Stimulated activated CD4-positive, alpha-beta T cell treated with anti-CD3 and anti-CD28 coated beads, TNF-alpha, amount 100 ng/mL, for 4 hours (primary cell): ENCODE measurements at places on chromosomes 12 and 14.

DNA sequence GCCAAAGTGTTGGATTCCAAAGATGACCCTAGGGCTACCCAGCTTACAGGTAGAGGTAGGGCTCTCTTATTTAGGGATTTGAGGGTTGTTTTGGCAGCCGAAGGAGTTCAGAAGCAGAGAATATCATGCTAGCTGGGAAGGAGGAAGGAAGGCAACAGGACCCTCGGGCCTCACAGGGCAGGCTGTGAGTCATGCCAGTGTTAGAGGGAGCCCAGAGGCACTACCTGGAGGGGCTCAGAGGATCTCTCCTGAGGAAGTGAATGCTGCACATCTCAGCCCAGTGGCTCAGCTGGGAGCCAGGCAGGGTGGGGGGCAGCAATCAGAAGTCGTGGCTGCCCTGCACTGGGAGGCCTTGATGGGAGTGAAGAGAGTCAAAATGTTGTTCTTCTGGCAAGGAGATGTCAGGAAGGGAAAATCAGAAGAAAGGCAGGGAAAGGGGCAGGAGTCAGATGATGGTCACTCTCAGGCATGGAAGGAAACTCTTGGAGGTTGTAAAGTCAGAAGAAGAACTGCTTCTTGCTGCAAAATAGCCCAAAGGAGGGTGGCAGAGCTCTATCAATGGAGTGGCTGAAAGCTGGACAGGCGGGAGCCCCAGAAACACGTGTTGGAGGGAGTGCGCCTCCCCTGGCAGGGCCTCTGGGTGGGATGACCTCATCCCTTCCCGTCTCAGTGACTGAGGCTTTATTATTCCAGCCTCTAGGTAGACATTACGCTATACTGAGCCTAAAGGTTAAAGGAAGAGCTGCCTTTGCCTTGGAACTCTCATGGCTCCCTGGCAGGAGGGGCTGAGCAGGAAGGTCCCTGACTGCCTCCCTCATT is 141.3 kb downstream of the SMOC1 start:
- DNase-seq: no peak

- DNase-seq: no peak
These were observed 67.1 kb upstream of the VPS33A start for GRCh38 chr12:122333142-122334087.

DNA sequence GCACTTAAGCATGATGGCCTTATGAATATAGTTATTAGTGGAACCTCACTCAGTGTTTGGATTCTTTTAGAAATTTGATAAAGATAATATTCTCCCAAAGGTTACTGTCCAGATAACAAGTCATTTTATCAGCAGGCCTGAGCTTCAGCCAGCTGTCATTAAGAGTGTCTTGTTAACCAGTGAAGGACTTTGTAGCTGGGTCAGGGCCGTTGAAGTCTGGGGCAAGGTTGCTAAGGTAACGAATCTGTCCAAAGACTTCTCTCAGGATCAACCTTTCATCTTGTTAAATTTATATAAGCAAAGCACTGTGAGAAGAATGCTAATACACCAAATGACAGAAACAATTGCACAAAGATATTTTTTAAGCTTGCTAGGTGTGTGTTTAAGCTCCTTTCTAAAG is 271.3 kb upstream of the TMPO start:
- DNase-seq: no peak

DNA sequence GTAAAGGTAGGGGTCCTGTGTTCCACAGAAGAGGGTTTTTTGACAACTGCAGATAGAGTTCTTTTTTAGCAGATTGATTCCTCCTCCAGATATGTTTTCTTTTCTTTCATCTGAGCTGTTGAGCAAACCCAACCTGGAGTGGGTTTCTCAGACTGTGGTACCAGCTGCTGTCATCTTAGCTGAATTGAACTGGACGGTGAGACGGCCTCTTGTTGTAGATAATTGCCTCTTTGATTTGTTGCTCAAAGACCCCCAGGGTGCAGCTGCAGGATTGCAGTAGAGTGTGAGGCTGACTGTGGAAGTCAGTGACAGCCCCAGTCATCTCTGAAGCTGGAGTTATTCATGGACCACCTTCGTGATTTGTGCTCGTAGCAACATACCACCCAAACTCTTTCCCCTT is 317.7 kb downstream of the AACS start:
- no peak for DNase-seq

DNA sequence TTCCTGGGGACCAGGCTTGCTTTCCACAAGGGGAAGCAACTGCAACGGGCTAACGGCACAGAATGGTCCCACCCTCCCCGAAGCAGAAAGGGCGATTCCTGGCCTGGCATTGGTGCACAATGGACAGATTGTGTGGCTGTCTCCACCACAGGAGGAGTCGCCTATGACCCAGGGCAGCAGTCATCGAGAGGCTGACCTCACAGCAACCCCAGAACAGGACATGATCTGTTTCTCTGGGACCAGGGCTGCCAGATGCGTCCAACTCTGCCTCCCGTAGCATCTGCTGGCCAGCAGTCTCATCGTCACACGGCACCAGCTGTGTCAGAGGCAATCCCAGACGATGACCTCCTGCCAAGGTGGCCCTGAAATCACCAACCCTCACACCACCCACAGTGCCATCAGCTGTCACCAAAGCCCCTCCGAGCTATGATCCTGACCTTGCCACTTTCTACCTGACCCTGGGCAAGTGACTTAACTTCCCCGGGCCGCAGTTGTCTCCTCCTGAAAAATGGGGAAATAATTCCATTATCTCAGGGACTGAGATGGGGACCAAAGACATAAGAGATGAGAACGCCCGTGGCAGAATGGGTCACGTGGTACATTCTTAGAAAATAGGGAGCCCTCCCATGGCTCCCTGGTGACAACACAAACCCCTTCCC is 86.7 kb downstream of the CHGA start:
- DNase-seq: no peak

GRCh38 chr14:63852271-63852816 is 460 bp upstream of the SYNE2 start:
- DNase-seq: no peak

DNA sequence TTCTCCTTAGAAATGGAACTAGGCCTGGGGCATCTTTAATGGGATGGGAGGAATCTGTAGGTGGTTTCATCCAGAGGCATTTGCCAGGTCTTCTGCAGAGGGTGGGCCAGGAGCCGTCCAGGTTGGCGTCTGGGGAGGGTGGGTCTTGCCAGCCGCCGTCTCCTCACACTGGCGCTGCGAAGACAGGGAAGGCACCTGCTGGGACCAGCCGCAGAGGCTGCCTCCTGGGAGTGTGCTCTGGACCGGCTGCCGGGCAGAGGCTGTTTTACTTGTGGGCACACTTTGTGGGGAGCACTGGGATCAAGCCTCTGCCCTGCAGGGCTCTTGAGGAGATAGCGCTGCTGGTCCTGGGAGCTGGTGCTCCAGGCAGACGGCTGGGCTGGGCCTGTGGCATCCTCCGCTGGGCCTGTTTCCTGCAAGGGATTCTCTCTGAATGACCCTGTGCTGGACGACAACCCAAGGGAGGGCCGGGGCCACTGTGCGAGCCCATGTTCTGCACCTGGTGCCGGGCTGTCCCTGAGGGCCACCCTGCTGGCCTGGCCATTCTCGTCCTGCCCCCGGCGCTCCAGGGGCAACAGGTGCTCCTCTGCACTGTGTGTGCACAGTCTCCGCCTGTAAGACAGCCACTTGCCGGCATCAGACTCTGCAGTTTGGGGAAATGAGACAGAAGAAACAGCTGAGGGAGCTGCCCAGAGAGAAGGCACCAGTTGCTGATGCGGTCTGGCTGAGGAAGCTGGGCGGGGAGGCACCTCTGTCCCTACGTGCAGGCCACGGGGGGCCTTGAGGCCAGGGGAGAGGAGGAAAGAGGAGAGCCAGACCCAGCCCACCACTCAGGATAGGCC is 10.0 kb upstream of the TEX22 start:
- no peak for DNase-seq

DNA sequence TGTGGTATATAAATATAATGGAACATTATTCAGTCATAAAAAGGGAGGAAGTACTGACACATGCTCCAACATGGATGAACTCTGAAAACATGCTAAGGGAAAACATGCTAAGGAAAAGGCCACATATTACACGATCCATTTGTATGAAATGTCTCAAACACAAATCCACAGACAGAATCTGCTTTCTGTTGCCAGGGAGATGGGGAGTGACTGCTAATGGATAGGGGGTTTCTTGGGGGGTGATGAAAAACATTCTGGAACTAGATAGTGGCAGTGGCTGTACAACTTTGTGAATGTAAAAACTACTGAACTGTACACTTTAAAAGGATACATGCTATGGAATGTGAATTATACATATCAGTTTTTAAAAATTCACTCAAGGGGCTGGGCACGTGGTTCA is 6.6 kb downstream of the PPTC7 start:
- no peak for DNase-seq

DNA sequence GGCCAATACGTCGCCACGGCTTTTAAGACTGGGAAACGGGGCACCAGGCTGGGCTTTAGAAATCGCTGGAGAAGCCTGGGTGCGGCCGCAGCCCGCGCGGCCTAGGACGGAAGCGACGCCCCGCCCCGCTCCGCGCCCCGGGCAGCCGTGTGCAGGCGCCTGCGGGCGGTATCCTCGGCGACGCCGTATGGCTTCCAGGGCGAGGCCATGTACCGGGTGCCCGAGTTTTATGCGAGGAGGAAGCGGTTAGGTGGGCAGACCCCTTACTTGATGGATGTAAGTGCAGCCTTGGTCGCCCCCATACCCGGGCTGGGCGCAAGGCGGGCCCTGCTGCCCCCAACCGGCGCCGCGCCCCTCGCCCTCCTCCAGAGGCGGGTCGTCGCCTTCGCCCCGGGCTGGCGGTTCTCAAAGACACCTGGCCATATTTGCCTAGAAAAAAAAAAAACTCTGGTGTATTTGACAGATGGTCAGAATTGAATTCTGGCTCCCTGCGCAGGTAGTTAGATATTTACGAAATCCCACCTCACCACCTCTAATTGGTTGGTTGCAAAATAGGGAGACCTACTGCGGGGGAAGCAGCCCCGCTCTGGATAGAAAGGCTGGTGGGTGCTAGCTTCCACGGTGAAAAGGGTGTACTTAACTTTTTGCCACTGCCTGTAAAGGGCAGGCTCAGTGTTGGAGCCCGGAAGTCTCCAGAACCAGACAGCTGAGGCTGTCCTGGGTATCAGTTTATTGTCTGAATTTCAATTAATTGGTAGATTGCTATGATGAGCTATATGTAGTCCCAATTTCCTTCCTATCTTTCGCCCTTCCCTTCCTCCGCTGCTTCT is at the start of gene PPP1R36:
Gene PPP1R36, plus strand, starts transcription at position 171 of the 830 bp plus-strand sequence. Its CDS starts 37 bp downstream, at position 208.
- DNase-seq: peak; percentile 25

DNA sequence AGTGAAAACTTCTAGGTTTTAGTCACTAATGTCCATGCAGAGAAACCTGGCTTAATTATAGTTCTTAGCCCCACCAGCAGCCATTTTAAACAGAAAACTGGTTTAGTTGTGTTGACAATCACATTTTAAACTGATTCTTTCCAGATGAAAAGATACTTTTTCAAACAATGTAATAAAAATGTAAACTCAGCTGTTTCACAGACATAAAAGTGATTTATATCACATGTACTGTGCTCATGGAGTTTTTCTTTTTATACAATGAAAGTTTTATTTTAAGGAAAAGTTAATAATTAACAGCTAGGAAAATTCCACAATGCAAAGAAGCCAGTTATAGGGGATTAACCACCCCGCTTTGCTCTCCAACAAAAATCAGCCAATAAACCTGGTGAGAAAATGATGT is 129.7 kb downstream of the PAX9 start:
- DNase-seq: no peak

DNA sequence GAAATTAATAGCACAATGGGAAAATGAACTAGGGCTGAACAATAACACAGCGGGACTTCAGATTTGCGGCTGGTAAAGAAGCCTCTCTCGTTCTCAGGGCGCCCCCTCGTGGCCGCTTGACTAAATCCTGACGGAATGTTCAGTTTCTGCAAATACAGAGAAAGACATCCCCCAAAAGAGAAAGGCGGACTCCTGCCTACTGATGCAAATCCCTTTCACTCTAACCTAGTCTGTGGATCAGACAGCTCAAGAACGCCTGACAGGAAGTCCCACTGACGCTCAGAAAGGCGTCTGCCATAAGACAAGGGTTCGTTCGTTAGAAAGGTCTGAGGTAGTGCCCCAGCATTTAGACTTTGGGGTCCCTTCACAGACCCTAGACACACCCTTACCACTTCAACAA is 2.5 kb downstream of the NUAK1 start:
- peak; percentile 67 for DNase-seq

GRCh38 chr12:121404734-121405133 is 4.8 kb downstream of the RNF34 start:
- no peak for DNase-seq

- DNase-seq: no peak
These were observed 161.3 kb downstream of the CPNE8 start for GRCh38 chr12:38744041-38744440.

GRCh38 chr12:110688446-110689280 is at the start of gene HVCN1:
Gene HVCN1, minus strand, starts transcription at chr12:110689115. Its CDS starts 5,870 bp downstream, at chr12:110683245.
- DNase-seq: peak; percentile 12

- no peak for DNase-seq
These were observed 92.5 kb downstream of the VCPKMT start for GRCh38 chr14:50023671-50024490.

GRCh38 chr12:92543359-92543758 is 159.4 kb upstream of the PLEKHG7 start:
- DNase-seq: no peak

- no peak for DNase-seq
These were observed 38.9 kb downstream of the GPR65 start for GRCh38 chr14:88043529-88044443.

DNA sequence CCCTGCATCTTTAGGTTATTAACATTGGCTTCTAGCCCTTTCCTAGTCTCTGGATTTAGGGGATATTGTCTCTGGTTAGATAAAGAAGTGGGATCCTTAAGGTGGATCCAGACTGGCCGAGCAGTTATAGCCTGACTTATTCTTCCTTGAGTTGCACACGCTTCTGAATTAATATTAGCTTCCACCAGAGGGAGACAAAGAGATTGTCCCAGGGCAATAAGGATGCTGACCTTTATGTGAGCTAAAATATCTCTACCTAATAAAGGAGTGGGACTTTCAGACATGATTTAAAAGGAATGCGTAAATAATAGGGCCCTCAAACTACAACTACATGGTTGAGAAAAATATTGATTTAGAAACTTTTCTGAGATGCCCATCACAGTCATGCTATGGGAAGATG is 139.7 kb downstream of the SLCO1B3 start:
- no peak for DNase-seq

DNA sequence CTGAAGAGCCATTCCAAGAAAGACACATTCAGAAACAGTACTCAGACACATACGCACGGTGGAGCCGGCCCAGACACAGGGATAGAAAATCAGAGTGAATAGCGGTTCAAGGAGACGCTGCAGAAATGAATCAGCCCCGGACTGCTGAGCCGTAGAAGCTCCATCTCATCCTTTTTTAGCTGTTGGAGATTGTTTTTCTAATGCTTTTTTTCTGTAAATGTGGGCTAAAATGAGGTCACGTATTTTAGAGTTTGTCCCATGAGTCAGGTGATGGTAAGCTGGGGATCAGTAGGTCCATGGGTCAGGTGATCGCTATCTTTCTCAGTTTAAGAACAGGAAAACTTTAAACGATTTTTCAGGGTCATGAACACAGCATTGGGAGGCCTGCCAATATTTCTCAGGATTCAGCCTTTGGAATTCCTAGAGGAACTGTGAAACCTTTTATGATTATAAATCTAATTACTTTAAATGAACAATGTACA is 202.4 kb downstream of the ITPR2 start:
- DNase-seq: no peak

- DNase-seq: no peak
These were observed 129.2 kb upstream of the USP15 start for GRCh38 chr12:62130834-62131552.
